ENCODE measurements at places on chromosomes 1 and 21.

DNA sequence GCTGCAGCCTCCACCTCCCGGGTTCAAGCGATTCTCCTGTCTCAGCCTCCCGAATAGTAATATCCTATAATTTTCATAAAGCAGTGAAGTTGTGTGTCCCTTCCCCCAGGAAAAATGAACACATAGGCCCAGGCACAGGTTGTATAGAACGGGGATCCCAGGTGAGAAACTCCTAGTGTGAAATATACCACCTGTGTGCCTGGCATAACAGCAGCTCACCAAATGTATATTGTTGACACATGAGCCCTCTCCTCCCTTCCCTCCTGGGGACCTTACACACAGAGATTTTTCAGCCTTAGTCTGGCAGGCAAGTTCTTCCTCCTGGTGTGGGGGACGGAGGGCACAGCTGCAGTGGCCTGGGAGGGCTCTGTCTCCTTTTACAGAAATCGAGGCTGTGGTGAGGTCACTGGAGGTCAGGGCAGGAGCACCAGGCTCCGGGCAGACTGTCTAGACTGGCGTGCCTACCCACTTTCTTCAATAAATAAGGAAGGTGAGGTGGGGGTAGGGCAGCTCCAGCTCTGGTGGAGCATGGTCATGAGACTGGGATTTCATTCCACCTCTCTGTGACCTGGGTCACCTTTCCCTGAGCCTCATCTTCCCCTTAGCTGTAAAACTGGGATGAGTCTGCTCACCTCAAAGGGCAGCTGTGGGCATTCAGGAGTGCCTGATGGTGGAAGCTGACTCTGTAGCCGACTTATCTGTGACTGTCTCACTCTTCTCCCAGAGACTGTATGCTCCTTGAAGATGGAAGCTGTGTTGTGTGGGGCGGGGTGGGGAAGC lies 14.3 kb downstream of the RCC1 start:
- no peak for DNase-seq

- no peak for DNase-seq
These were observed 572.1 kb upstream of the BRINP3 start for GRCh38 chr1:191049781-191050180.

DNA sequence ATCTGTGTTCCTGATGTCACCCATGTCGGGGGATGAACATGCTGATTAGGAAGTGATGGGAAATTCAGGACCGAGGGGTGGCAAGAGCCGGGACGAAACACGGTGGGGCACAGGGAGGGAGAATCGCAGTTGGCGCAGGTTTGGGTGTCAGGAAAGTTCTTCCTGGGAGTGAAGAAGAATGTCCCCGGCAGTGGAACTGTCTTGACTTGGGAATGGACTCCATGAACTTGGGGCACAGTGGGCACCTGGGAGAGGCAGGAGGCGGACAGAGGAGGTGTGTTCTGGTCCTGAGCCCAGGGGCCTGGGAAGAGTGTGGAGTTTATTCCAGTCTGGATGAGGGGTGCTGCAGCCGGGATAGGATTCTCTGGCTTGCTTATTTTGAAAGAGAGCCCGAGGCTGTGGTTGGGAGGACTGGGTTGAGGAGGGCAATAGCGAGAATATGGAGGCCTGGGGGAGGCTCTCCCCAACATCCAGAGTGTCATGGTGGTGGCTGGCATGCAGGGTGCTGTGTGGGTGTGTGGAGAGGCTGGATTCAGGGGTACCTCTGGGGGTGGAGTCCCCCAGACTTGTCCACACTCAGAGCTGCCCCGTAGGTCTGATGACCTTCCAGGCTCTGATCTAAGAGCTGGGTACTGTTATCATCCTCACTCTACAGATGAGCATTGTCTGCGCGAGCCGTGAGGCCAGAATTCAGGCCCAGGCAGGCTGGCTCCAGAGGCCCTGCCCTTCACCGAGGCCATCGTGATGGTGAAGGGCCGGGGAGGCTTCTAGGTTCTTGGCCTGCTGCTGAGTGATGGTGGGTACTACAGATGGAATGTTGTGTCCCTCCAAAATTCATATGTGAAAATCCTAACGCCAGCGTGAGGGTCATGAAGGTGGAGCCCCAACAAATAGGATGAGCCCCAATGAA lies 274.5 kb upstream of the C1orf174 start:
- no peak for DNase-seq

DNA sequence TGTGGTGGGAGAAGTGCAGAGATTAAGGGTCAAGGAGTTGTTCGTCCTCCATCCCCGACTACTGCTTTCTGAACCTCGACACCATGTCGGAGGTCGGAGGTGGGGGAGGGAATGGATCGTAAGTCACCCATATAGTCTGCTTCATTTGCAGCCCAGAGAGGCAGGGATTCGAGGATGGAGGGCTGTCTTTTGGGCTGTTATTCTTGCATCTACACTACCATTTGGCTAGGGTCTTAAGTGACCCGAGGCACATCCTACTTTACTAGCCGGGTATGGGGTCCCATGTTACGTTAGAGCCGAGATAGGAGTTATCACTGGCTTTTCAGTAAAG lies 578 bp downstream of the USP21 start:
- no peak for DNase-seq

- DNase-seq: no peak
These were observed 31.4 kb downstream of the TMEM53 start for GRCh38 chr1:44642925-44643324.

DNA sequence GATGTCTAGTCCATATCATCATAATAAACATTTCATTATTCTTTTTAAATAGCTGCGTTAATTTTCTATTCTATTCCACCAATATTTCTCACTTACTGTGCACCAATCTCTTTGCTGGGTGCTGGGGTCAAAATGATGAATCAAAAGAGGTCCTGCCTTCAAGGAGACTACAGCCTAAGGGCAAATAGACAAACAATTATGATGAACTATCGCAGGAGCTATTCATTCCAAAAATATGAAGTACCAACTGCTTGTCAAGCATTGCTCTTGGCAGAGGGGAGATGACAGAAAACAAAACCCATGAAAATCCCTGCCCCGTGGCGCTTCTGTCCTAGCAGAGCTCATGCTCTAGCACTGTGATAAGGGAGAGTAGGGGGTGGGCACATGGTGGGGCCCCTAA lies 28.8 kb upstream of the SLC26A9 start:
- DNase-seq: no peak

DNA sequence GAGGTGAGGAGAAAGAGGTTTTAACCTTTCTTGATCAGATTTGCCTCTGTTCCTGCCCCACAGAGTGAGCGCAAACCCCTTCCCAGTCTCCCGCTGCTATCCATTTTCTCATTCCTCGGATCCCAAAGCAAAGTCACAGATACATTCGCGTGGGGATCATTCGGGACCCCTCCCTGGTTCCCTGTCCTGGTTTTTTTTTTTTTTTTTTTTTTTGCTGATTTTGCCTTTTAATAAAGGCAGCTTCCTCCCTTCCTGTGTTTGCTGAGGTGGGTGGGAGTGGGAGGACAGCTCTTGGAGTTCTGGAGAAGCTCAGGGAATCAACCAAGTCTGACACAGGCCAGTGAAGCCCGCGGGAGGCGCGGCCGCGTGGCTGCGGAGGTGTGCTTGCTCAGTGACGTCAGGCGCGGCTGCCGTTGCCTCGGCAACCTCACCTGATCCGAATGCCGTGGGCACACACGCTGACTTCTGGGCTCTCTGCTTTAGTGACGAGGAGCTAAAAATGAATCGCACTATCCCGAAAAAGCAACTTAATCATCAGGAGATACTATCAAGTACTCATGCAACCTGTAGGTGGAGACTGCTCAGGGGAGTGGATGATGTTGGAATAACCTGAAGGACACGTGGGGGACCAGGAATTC lies 106.4 kb downstream of the TBX19 start:
- peak; percentile 49 for DNase-seq

- DNase-seq: no peak
These were observed 70.5 kb upstream of the RUNX1 start for GRCh38 chr21:35119501-35120047.

DNA sequence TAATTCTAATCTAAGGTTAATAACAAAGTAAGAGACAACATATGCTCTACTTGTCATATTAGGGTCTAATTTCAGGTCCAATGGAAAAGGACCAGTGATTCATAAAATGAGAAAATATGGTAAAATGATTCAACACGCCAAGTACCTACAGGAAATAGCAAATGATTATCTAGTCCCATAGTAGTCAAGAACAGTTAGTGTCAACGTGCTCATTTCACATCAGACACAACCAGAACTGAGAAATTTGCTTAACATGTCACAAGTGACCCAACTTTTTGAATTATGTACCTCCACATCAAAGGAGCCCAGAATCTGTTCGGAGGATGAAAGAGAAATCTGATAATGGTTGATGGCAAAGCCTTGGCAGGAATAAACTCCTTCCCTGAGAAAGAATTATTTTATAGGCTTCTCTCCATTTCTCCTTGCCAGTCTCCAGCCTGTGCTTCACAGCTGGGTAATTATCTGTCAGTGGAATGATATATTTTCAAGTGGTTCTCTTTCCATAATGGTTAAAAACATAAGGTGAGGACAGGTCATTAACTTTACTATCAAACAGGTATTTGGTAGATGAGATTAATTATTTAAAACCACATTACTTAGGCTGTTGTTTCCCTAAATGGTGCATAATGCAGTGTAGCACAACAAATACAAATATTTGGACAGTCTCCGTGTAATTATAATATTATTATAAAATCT lies 83.2 kb downstream of the APP start:
- DNase-seq: peak; percentile 17

- no peak for DNase-seq
These were observed 1.6 kb downstream of the TADA1 start for GRCh38 chr1:166874464-166874863.

GRCh38 chr1:22851517-22851916 lies 121.1 kb downstream of the LACTBL1 start:
- no peak for DNase-seq

- DNase-seq: no peak
These were observed 95.9 kb downstream of the SPSB1 start for GRCh38 chr1:9388335-9389180.

DNA sequence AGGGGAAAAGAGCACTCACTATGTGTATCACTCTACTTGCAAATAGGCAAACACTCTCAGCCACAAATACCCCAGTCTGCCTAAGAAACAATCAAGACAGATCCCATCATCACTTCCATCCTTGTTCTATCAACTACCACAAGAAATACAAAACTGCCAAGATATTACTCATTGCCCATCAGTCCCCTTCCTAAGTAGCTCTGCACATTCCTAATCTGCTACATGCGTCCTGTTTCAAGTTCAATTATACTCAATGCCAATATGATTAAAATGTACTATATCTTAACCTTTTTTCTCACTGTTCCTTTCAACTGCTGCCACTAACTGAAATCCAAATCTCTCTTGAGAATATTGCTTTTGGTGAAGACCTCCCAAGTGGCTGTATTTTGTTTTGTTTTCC lies 1688.4 kb downstream of the PLA2G4A start:
- DNase-seq: no peak

- DNase-seq: no peak
These were observed 27.7 kb upstream of the DYRK1A start for GRCh38 chr21:37338671-37339551.

- DNase-seq: no peak
These were observed 19.9 kb downstream of the MX2 start for GRCh38 chr21:41381731-41382130.

- DNase-seq: no peak
These were observed 96.6 kb downstream of the EDEM3 start for GRCh38 chr1:184658055-184658454.

GRCh38 chr1:163928069-163928468 lies 606.3 kb downstream of the NUF2 start:
- DNase-seq: no peak

DNA sequence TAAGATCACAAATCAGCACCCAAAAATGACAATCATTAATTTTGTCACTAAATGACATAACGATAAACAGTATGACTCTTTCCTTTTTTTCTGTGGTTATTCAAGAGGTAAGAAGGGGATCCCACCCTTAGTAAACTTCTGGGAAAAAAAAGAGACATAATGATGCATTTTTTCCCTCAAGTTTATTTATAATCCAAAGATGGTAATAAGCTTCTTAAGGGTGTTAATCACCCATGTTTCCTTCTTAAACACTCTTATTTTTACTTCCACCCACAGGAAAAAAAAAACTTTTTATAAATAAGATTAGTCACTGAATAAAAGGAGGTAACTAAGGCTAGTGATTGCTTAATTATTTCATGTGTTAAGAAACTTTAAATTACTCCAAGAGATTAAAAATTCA lies 24.7 kb downstream of the RGS1 start:
- no peak for DNase-seq

- DNase-seq: no peak
These were observed 63.0 kb downstream of the RHBG start for GRCh38 chr1:156431769-156432668.

DNA sequence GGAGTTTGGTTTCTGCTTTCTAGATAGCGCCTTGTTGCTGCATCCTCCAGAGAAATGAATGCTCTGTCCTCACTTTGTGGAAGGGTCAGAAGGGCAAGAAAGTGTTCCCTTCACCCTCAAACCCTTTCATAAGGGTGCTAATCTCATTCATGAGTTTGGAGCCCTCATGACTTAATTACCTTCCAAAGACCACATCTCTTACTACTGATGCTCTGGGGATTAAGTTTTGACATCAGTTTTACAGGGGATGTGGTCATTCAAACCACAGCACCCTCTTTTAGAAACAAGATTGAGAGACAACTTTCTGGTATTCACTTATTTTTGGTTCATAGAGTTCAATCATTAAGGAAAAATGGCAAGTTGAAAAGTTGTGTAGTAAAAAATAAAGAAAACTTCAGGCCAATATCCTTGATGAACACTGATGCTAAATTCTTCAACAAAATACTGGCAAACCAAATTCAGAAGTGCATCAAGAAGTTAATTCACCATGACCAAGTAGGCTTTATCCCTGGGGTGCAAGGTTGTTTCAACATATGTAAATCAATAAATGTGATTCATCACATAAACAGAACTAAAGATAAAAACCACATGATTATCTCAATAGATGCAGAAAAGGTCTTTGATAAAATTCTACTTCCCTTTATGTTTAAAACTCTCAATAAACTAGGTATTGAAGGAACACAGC lies 442.1 kb downstream of the PTBP2 start:
- DNase-seq: no peak

DNA sequence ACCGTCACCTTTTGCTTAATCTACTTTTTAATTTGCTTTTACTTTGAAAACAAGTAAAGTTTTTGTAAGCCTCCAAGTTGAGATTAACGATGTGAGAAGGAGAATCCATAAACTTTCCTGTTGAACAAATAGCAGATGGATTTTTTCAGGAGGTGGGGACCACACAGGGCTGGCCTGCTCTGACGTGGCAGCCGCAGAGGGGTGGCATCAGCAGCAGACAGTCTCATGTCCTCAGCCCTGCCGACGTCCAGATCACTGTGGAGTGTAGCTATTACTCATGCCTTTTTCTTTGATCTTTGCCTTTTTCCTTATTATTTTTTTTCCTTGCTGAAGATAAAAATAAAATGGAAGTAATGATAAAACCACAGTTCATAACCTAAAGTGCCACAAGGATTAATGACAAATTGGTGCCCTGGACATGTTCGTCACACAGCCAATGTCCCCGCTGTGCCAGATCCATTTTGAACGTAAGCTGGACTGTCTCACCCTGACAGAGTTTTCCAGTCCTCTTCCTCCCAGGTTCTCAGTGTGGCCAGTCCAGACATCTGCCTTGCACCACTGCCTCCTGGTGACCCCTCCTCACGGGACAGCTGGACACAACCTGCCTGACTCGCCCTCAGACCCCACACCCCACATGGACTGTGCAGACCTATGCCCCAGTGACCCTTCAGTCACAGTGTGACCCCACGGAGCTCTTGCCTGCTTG lies 15.4 kb upstream of the ZBTB21 start:
- no peak for DNase-seq

GRCh38 chr1:8527941-8528340 lies 210.0 kb downstream of the SLC45A1 start:
- no peak for DNase-seq

GRCh38 chr1:2935751-2936390 lies 85.4 kb upstream of the ACTRT2 start:
- DNase-seq: no peak

GRCh38 chr1:93681101-93681988 lies at the start of gene BCAR3:
TSS of gene BCAR3 (minus strand) at chr1:93681837. CDS start at chr1:93674930, 6,907 bp downstream.
- no peak for DNase-seq

Data from DMS79 (cell line).